Activated CD4-positive, alpha-beta memory T cell treated with anti-CD3 and anti-CD28 coated beads, Interleukin-2, amount 10 ng/mL, durations not matched to agents 7 days and 5 days (primary cell): ENCODE measurements at places on chromosomes 6 and 20. TPM values are rescaled to one million over a fixed set of nuclear protein-coding genes. Genes with fewer than 3 reads are reported as not detected.

DNA sequence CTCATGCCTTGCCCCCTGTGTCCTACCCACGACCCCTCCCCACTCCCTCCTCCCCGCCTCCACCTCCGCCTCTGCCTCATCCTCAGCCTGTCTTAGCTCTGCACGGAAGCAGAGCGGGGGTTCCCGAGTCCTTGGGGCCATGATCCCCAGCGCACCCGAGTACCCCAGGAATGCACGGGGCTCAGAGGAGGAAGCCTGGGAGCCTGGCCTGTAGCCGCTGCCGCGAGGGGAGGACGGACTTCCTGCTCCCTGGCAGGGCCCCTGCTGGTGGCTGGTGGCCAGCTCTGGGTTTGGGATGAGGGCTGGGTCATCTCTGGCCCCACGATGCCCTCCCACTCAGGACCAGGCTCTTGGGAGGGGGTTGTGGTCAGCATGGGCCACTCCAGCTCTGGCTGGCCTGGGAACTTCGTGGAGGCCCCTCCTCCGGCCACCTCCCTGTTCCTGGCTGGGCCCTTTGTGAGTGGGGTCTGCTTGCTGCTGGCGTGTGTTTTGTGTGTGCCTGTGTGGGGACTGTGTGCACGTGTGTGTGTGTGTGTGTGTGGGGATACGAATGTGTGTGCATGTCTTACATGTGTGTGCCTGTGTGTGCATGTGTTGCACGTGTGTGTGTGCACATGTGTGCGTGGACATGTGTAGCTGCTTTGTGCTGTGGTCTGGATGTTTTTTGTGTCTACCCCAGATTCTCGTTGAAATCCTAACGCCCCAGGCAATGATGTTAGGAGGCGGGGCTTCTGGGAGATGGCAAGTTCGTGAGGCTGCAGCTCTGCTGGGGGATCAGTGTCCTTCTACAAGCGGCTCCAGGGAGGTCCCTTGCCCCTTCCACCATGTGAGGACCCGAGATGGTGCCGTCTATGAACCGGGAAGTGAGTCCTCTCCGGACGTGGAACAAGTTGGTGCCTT is 1.3 kb upstream of the RBBP8NL start:
- H3K27ac ChIP-seq = no peak overlapping the region
- no peak for DNase-seq
- no peaks in the 10 kb centered on the region for H3K36me3 ChIP-seq
- H3K4me1 ChIP-seq = no peaks in the 10 kb centered on the region
- H3K27me3 ChIP-seq = peaks cover 1% of the 10 kb centered on the region

DNA sequence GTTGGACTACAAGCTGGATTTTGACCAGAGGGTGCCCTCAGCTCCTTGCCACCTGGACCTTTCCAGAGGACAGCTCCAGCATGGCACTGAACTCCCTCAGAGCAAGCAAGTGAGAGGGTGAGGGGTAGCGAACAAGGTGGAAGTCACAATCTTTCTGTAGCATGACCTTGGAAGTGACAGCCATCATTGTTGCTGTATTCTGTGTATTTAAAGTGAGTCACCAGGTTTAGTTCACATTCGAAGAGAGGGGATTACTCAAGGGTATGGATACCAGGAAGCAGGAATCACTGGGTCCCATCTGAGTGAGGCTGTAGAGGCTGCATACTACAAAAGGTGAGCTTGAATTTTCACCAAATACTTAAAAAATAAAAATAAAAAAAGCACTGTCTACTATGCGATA is 280.0 kb upstream of the SPTLC3 start:
- H3K27ac ChIP-seq = no peak overlapping the region
- DNase-seq = no peak
- H3K4me1 ChIP-seq = no peaks in the 10 kb centered on the region
- H3K4me3 ChIP-seq = no peak overlapping the region
- no peaks in the 10 kb centered on the region for H3K36me3 ChIP-seq
- H3K27me3 ChIP-seq = no peaks in the 10 kb centered on the region

- no peaks in the 10 kb centered on the region for H3K27me3 ChIP-seq
- H3K4me3 ChIP-seq = no peak overlapping the region
- no peak for DNase-seq
Measured at GRCh38 chr20:531608-532007, 12.0 kb downstream of the CSNK2A1 start.

The HCRTR2 gene
- total RNA-seq = not detected
